ENCODE measurements at places on chromosomes 13 and 19. TPM values are rescaled to one million over a fixed set of nuclear protein-coding genes. Genes with fewer than 3 reads are reported as not detected.

GRCh38 chr13:92972751-92973150 lies 253.9 kb upstream of the GPC6 start:
- no peak for DNase-seq

DNA sequence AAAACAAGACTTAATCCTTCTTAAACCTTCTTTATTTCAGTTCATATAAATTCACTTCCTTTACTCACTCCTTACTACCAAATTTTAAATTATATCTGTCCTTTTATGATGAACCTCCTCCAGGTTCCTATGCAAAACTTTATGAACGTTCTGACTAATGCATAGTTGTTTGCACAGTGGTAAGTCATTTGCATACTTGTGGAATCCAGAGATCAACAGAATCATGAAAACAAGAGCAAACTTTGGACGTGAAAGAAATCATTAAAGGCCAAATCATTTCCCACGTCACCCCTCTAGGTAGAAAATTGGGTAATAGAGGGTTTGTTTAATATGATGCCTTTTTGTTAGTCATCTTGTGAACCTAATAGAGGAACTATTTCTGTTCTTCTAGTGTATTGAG lies 32.3 kb upstream of the MYCBP2 start:
- DNase-seq: no peak

DNA sequence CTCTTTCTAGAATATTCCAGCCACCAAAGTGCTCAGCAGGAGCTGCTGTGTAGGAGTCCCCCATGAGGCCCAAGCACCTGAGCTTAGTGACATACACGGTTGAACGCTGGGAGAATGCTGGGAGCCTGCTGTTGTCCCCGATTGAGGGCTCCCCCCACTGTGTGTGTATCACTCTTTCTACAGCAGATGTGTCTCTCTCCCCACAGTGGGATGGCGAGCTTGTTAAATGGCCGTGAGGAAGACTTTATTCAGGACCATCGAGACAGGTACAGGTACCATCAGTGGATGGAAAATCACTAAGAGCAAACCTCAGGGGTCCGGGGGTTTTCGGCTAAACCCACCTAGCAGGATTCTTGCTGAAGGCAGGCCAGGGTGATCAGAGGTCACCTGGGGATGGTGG lies 22.7 kb downstream of the EPN1 start:
- no peak for DNase-seq

DNA sequence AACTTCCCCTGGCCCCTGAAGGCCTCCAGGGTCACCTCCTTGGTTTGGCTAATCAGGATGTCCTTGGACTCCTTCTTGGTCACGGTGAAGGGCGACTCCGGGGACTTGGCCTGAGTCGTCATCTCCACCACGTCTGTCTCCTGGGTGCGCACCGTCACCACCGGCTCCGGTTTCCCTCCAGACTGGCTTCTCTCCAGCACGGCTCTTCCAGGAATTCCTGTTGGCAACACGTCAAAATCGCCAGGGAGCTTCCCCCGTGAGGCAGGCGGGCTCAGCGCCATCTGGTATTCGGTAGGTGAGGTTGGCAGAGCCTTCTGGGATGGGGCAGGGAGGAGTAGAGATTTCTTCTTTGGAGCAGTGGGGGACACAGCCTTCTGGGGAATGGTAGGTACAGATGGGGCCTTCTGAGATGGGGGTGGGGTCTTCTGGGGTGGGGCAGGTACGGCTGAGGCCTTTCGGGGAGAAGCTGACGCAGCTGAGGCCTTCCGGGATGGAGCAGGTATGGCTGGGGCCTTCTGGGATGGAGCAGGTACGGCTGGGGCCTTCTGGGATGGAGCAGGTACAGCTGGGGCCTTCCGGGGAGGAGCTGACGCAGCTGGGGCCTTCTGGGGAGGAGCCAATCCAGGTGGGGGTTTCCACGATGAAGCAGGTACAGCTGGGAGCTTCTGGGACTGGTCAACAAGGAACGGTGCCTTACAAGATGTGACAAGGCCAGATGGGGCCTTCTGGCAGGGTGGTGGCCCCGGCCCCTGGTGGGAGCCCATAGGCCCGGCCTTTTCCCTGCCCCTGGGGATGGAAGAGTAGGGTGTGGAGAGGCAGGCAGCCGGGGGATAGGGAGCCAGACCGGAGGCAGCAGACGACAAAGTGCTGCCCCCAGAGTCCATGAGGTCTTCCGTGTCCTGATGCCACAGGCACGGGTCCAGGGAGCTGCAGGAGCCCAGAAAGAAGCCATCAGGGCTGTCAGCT lies 3.8 kb downstream of the GARIN5B start:
- no peak for DNase-seq

DNA sequence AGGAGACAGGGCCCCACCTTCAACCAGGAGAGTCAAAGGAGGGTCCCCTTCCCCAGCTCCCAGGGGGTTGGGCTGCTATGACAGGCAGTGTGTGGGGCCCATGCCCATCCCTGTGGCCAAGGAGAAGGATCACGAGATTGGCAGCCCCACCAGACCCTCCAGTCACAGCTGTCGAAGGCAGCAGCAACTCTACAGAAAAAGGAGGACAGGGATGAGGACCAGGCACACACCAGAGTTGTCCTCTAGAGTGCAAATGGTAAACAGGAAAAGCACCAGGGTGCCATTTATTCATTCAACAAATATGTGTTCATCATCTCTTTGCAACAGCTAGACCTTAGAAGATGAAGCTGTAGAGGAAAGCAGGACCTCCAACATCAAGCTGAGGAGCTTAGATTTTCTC lies 4.1 kb downstream of the PTH2 start:
- DNase-seq: no peak

GRCh38 chr19:44626048-44626624 lies 12.8 kb downstream of the IGSF23 start:
- no peak for DNase-seq

The MRPL57 gene
- polyA plus RNA-seq: 19.6 TPM

The AP1M2 gene
- polyA plus RNA-seq: 69.2 TPM
